ENCODE measurements at places on chromosomes 7 and 10. TPM values are rescaled to one million over a fixed set of nuclear protein-coding genes. Genes with fewer than 3 reads are reported as not detected.

CPN1 gene
- total RNA-seq = 0.85 TPM

ADIRF gene
- 347 TPM for total RNA-seq

MMP21 gene
- total RNA-seq = not detected

ATP6V0A4 gene
- 1.2 TPM for total RNA-seq

TFPI2 gene
- total RNA-seq = 1.7 TPM

FGF8 gene
- 1.2 TPM for total RNA-seq

EBLN1 gene
- 1.8 TPM for total RNA-seq

NUTM2E gene
- total RNA-seq = 0.57 TPM

DCLRE1A gene
- 9.7 TPM for total RNA-seq

NUPR2 gene
- 11.1 TPM for total RNA-seq

CHAT gene
- not detected for total RNA-seq

ACSM6 gene
- not detected for total RNA-seq

CACUL1 gene
- total RNA-seq = 38.1 TPM

Data from prostate gland (tissue), 2 donors.